Central memory CD8-positive, alpha-beta T cell (primary cell): ENCODE measurements at places on chromosomes 2 and 18.

GRCh38 chr2:129903586-129904425 lies 75.7 kb upstream of the RAB6C start:
- DNase-seq = no peak

DNA sequence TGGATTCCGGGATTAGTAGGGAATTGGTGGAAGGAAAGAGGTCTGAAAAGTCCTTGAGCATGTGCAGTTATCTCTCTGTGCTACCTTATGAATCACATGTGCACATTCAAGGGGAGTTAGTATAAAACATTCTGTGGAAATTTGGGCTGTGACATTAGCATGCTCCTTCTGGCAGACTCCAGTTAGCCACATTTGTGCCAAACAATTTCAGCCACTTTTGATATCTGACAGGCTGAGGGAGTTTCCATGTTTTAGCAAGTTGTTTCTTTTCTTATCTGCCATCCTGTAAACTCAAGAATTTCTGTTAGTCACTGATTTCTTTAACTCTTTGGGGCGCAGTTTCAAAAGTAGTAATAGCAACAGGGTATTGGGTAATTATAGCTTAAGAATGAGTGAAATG lies 28.3 kb upstream of the GYPC start:
- DNase-seq = no peak

- DNase-seq = no peak
These were observed 39.3 kb upstream of the PROKR1 start for GRCh38 chr2:68604077-68604476.

- DNase-seq = no peak
These were observed 65.4 kb upstream of the NABP1 start for GRCh38 chr2:191612496-191612895.

DNA sequence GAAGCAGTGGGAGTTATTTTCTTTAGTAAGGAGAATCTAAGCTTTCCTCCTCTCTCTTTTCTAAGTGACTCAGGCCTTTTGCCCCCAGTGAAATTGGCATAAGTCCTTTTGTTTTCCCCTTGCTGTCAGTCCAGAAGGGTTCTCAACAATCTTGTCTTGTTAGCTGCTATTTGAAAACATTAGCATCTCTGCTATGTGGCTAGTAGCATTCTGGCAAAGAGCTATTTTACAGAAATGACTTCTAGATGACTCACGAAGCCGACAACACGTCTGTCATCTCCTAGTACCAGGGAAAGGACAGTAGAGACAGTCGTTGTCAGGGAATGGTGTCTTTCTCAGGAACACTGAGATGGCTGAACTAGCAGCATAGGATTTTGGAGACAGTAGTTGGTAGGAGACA lies 14.7 kb downstream of the SMARCAL1 start:
- DNase-seq = no peak

DNA sequence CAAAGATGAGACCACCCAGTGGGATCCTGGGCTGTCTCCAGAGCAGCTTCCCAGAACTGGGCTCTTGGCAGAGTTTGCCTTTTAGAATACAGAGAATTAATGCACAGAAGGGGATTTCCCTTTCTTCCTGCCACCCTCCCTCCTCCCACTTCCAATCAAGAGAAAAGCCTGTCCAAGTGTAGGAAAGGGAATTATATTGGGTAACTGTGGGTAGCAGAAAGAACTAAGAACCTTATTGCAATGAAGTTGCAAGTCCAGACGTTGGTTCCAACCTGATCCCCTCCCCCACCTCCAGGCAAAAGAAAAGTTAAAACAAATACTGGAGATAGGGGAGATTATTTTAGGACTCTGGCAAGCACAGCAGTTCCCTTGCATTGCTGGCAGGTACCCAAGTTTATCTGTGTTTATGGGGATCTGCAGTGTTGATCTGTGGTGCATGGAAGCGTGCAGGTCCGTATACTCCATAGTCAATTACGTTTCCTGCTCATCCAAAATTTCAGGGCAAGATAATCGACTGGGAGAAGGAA lies 114.3 kb downstream of the PRKCE start:
- no peak for DNase-seq

DNA sequence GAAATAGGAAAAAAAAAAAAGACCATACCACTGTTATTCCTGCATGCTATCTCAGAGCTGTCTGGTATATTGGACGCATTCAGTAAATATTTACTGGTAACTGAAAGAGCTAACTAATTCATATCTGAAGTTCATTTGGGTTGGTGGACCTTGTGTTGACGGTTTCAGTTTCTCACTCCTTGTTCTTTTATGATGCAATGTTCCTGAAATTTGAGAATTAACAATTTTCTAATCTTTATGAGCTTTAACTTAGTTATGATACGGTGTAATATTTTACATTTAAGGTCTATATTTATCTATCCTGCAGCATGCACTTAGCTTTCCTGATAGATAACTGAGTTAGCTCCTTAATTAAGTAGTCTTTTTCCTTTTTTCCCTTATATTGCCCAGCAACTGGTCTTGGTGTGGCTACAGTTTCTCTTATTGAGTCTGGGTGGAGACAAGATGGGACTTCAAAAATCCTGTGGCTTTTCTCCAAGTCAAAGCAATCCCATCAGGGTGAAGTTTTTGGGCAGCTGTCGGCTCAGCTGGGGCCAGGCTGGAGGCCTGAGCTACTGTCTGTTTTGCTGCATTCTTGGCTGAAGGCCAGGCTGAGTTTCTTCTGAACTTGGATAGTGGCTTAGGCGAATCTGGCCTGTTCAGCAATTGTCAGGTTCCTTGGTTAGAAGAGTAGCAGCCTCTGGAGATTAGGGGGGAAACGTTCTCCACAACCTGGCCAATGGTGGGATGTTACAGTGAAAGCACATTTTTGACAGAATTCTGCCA lies 78.4 kb upstream of the MEX3C start:
- DNase-seq = no peak

DNA sequence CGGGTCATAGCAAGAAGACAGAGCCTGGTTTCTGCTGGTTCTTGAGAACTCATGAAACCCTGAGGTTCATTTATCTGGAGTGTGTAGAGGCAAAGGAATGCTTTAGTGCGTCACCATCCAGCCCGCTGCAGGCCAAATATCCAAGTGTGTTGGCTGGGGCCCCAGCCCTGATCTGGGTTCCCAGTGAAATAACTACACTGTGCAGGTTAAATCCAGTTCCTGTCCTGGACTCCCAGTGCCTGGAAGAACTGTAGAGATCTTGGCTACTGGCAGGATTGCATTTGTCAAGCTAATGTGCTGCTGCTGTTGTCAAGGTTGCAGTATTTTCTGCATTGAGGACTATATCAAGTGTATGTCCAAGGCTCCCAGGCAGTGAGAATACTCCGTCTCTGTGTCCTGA lies 89.9 kb downstream of the MAPK4 start:
- no peak for DNase-seq

GRCh38 chr2:66430505-66431273 lies 4.2 kb upstream of the MEIS1 start:
- no peak for DNase-seq

DNA sequence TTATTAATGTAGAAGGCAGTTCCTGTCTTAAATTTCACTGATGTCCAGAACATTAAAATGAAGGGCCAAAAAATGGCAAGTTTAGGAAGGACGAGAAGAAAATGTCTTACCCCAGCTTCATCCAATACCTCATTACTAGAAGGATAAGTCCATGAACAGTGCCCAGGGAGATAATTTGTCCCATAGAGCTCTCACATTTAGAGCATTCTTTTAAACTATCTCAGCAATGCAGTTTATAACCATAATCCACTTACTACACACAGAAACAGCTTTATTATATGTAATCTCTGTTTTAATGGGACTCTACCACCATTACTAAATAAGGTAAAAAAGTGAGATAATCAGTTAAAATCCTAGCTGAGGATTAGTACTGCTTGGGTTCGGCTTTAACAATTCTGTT lies 142.5 kb downstream of the PARD3B start:
- no peak for DNase-seq

DNA sequence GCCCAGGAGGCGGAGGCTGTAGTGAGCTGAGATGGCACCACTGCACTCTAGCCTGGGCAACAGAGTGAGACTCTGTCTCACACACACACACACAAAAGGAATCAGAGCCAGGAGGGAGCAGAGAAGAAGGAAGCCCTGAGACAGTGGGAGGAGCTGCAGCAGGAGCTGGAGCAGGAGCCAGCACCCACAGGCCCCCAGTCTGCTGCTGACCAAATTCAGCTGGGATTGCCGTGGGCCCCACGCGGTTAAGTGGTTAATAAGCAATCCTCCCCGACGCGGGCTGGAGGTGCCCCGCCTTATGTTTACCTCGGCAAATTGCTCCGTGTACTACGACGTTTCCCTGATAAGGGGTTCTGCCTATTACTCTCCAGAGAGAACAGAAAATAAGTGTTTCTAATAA lies 265.3 kb downstream of the TWIST2 start:
- no peak for DNase-seq

- no peak for DNase-seq
These were observed 204.4 kb downstream of the SRBD1 start for GRCh38 chr2:45406621-45407020.

- no peak for DNase-seq
These were observed 49.1 kb downstream of the KCNIP3 start for GRCh38 chr2:95346231-95346737.

DNA sequence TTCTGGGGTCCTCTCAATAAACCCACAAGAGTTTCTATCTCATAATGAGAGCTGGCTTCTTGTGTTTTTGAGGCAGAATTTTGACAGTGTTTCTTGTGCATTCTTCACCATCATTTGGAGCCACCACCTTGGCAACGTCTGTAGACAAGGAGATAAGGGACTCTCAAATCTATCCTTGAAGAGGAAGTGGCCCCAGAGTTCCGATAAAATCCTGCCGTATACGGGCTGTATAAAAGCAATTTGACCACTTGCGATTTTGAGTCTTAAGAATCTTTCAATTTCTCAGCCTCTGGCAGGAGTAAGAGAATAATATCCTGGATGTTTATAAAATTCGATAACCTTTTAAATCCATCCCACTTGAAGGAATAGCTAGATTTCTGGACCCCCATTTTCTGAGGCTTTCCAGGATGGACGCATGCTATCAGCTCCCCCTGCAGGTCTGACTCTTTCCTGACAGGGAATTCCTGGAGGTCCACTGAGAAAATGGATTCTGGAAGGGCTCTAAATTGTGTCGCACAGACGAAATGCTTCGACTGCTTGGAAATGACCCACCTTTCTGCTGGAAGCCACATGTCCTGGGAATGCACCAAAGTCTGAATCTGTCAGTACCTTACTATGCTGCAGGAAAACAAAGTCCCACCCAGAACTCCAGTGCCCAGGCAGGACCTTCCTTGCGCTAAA lies 54.1 kb downstream of the E2F6 start:
- DNase-seq = no peak

GRCh38 chr2:102724016-102724490 lies 37.8 kb upstream of the TMEM182 start:
- DNase-seq = no peak

DNA sequence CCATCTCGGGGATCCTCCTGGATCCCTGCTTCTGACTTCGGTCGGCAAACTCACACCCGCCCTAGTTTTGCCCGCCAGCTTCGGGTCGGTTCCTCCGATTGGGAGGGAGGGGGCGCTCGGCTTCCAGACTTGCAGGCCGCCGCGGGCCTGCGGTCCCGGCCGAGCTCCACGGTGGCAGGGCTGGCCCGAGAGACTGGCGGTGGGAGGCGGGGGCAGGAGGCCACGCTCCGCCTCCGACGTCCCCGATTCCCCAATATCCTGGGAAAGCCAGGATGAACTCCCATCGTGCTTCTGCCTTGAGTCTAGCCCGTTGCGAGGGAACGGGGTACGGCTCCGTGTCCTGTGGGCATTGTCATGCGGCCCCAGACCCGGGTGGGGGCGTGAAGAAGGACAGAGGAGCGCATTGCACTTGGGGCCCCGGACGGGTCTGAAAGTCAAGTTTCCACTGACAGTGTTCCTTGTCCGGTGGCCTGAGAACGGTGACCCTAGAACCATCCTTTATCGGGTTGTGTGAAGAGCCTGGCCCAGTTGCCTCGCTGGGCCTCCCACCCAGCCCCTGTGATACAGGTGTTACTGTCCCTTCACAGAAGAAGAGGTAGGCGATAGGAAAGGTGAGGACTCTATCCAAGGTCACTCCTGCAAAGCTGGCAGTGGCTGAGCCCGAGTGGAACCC lies 2.4 kb upstream of the INHBB start:
- no peak for DNase-seq

- no peak for DNase-seq
These were observed 93.9 kb downstream of the EVA1A start for GRCh38 chr2:75466708-75467311.

DNA sequence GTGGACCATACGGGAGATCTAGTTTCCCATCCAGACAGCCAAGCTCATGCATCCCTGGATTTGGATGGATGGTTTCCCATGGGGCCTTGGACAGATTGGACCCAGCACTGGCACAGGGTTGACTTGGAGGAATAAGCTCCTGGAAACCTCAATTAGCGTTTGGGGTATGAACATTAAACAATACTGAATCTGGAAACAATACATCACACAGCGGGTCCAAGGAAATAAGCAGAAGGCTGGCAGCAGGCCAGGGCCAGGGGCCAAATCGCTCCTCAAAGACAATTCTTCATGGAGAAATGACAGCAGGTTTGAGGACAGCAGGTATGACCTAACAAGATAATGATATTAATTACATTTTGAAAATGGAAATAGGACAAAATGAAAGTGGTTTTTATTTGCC lies 540.6 kb downstream of the RIT2 start:
- no peak for DNase-seq

DNA sequence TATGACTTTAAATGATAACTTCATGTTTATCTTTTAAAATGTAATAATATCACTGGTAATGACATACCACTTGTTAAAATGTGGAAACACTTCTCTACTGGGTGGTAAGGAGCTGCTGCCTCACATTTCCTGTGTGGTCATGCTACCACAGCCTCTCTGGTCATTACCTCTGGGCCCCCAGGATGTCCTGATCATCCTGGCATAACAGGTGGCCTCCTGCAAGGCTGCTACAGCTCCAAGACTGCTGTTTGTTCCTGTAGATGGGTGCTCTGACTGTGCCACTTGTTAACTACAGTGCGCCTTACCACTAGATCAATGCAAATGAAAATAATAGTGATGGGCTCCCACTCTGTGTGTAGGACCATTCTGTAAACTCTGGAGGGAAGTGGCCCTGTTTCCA lies 500.2 kb upstream of the SPRED2 start:
- DNase-seq = no peak

- no peak for DNase-seq
These were observed 244.1 kb downstream of the MYCN start for GRCh38 chr2:16184341-16184890.

GRCh38 chr18:9734189-9734588 lies 26.1 kb downstream of the RAB31 start:
- DNase-seq = no peak
